ENCODE measurements at places on chromosomes 4 and X.
A peak's percentile ranks its signal among the peaks of the same experiment; 100 is the strongest.

- peak; percentile 37 for DNase-seq
Observed at GRCh38 chr4:38601244-38601915, 62.6 kb upstream of the KLF3 start.

DNA sequence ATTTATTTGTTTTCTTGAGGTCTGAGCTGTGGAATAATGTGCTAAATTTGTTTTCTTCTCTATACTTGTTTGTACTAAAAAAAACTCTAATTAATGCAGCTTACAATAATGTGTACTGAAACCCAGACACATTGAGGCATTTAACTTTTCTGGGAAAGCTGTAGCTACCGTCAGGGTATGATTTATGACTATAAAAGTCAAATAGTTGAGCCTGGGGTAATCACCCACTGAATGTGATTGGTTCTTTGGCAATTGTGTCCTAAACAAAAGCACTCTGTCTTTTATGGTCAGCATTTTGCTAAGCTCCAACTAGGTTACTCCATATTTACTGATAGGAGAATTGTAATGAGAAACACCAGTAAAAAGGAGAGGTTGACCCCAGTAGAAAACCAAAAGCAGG, 65.9 kb upstream of the CBLL2 start:
- DNase-seq = no peak

GRCh38 chrX:125378205-125378604, 58.5 kb downstream of the TEX13C start:
- no peak for DNase-seq

DNA sequence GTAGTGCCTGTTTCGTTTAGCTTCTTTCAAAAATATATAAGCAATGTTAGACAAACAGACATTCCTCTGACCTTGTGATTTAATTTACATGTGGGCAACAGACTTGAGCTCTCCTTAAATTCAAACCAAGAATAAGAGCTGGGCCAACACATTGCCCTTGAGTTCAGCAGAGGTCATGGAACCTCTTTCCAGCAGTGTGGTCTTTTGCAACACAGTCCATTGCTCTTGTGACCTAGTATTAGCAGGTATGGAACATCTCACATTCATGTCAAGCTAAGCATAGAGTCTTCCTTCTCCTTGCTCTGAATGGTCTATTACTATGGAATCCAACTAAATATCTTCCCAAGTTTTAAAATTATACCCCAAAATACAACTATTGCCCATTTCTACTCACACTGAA, 33.7 kb upstream of the MND1 start:
- DNase-seq = no peak

DNA sequence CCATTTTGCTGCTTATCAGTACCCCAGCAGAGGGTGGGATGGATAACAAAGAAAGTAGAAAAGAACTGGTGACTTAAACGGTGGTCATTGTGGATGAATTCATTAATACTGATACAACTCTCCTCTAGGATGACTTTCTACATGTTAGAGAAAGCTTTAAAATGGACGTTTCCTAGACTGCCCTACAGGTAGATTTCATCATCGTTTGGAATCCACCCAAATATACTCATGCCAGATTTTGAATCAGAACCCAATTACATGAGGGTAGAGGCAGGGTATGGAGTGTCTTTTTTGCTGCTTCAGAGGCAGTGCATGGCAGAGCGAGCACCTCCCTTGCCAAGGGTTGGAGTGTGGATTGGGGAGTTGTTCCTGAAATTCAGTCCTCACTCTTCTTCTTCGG, 13.3 kb upstream of the ANTXR2 start:
- DNase-seq = no peak

- no peak for DNase-seq
Observed at GRCh38 chr4:8891255-8891645, 19.6 kb upstream of the HMX1 start.

DNA sequence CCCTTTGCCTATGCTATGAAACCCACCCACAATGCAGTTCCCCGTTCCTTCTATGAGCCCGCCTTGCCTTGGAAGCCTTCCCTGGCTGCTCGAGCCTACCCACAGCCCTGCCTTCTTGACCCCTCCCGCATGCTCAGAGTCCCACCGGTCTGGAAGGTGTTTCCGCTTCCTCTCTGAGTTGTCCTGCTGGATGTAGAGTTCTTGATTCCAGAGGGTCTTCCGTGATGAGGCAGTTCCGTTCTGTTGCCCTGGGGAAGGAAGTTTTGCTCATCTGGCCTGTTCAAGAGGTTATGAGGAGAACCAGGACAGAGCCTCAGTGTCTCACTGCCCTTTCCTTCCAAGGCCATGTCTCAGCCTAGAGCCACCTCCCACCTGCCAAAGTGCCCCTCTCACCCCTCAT, 7.5 kb downstream of the GPKOW start:
- no peak for DNase-seq

- peak; percentile 69 for DNase-seq
Observed at GRCh38 chrX:70452143-70452733, 7.6 kb downstream of the DLG3 start.

- DNase-seq = no peak
Observed at GRCh38 chrX:24405959-24406358, 45.5 kb downstream of the SUPT20HL1 start.

- no peak for DNase-seq
Observed at GRCh38 chr4:176077561-176077960, 11.9 kb downstream of the WDR17 start.

GRCh38 chr4:3127112-3127511, 52.6 kb downstream of the HTT start:
- DNase-seq = no peak

DNA sequence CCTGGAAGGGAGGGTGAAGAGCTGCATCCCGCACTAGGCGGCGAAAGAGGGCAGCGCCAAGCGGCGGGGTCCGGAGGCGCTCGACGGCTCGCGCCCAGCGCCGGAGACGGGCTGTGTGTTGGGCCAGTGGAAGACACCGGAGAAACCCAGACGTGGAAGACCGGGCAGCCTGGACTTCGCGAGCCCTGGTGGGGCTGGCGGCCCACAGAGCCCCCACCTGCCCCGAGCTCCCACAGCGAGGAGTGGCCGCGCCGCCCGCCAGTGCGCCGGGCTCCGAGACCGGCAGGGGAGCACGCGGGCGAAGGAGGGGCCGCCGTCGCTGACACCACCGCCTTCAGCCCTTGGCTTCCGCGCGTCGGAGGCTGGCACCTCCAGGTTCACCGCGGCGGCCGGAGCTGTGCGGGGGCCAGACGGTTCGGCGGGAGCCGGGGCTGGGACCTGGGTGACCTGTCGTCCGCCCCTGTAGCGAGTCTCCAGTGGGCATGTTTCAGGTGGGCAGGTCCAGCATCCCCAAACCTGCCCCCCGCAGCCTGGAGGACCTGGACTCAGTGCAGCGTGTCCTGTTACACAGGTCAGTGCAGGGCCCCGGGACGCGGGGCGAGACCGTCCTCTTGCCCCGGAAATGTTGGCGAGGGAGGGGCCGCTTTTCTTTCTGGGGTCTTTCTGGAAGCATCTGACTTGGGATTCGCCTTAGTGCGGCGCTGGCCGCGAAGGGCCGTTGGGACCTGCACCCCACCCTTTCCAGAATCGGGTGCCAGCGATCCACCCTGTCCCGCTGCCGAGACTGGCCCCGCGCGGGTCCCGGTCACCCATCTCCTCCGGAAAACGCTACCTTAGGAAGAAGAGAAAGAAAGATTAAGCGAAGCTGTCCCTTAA, 9.6 kb upstream of the INTU start:
- DNase-seq = peak; percentile 29

DNA sequence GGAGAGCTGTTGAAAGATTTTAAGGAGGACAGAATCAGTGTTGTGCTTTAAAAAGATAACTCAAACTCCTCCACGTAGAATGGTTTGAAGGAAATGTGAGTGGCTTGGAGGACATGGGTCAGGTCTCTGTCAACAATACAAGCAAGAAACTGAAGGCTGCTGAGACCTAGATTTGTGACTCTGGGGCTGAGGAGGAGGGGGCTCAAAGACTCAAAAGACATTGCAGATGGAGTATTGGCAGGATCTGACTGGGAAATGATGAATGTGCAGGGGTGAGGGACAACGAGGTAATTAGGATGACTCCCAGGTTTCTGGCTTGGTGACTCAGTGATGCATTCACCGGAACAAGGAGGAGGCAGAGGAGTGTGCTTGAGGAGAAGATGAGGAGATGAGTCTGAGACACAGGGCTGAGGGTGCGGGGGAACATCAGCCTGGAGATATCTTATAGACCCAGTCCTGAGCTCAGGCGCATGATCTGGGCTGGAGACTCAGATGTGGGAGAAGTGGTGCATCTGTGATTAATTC, 3.3 kb upstream of the RPS4X start:
- DNase-seq = no peak

- no peak for DNase-seq
Observed at GRCh38 chrX:85365370-85365995, 14.0 kb downstream of the POF1B start.

DNA sequence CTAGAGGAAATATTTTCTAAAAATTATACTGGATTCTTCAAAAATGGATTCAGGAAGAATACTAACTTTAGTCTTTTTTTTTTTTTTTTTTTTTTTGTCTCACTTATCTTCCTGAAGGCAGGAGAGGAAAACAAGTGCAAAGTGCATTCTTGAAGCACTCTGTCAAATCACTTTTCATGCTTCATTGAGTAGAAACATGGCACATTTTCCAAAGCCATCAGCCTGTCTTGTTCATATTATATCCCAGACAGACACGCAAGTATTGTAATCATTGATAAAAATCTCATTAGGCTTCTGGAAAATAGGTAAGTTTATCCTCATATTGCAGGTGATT, 1.2 kb downstream of the BBS12 start:
- no peak for DNase-seq

DNA sequence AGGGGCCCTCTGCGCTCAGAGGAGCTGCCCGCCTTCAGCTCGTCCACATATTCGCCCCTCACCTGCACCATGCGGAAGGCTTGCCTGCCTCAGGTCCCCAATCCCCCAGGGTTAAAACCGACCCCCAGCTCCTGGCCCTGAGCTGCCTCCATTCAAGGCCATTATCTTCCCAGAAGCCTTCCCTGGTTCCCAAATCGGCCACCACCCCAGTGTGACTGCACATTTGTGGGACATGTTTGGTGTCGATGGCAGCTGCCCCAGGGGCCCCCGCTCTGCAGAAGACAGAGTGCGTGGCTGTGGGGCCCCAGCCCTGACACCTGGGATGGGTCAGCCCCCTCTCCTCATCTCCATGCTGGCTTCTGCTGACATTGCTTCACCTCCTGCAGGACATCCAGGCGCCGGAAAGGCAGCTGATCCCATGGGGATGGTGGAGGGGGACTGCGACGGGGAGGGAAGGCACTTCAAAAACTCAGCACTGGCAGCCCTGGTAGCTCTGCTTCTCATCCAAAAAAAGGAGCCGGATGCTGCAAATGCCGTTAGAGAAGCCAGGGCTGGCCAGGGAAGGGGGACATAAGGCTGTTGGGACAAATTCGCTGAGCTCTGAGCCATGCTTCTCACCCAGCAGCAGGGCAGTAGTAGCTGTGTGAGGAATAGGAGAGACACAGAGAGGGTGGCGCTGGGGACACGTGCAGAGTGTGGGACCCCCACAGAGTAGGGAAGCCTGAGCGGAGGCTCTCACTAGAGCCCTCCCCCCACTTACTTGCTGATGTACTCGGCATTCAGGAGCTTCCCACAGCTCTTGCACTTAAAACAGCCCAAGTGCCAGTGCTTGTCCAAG, 78.5 kb downstream of the ABLIM2 start:
- no peak for DNase-seq

DNA sequence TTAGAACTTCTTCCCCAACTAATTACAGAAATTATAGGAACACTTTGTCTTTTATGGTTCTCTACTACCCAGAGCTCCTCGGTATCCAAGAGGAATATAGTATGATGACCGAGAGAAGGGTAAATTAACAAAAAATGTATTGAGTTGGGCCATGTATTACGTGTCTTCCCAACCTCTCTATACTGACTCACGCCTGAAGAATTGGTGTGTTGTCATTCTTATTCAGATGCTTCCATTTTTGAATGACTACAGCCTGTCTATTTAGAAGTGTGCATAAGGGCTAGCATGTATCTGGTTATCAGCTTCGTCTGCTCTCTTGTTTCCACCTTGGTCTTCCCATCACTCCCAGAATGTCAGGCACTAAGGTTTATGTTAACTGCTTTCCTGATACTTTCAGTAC, 24.5 kb upstream of the SCD5 start:
- no peak for DNase-seq

DNA sequence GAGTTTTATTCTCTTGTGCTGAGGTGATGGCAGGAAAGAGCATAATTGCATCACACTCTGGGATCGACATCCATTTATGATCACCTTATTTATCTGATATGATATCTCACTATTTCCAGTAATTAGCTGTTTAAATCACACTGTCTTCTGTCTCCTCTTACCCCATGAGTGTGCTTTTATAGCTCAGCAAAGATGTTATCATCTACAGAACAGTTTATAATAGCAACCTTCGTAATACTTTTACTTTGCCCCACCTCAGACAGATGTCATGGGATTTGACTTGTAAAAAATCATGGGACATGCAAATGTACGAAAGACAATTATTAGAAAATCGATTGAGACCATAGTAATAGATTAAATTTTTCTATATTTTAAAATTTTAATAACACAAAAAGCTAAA, 1122.3 kb upstream of the PCDH10 start:
- DNase-seq = no peak

DNA sequence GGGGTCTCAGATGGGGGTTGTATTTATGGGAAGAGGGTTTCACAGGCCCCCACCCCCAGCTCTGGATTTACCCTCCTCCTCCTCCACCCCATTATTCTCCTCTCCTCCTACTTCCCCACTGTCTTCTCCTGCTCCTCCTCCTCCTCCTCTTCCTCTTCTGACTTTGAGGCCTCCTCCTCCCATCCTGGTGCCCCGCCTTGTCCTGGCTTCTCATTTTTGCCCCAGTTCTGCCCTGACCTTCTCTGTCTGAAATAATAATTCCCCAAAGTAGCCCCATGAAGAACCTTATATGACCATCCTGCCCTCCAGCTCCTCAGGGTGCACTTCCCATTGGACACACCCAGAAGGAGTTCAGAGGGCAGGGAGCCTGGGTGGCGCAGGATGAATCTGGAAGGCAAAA, 351.4 kb upstream of the GATB start:
- no peak for DNase-seq

GRCh38 chrX:123184219-123184865, at the start of gene GRIA3:
Gene GRIA3 (plus strand): TSS chrX:123184278. CDS start chrX:123184536, 258 bp downstream.
- no peak for DNase-seq
